Mammary epithelial cell (primary cell): ENCODE measurements at places on chromosomes 12 and 14. TPM values are rescaled to one million over a fixed set of nuclear protein-coding genes. Genes with fewer than 3 reads are reported as not detected.

DNA sequence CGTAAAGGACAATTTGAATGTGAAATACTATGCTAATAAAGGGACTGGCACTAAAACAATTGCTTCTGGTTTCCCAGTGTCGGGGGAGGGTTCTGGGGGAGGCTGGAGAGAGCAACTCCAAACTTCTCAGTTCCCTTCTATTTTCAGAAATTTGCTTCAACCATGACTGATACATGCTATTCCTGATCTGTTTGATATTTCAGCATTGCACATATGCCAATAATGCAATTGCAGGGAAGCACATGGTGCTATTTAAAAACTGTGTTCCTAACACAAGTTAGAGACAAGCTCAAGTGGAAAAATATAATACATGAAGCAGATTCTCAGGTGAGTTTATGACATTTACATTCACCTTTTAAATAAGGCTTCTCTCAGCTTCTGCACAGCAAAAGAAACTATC is 188.9 kb downstream of the RIMBP2 start:
- no peak for DNase-seq

GRCh38 chr12:91109148-91109564 is 2.1 kb downstream of the LUM start:
- peak; percentile 47 for DNase-seq

DNA sequence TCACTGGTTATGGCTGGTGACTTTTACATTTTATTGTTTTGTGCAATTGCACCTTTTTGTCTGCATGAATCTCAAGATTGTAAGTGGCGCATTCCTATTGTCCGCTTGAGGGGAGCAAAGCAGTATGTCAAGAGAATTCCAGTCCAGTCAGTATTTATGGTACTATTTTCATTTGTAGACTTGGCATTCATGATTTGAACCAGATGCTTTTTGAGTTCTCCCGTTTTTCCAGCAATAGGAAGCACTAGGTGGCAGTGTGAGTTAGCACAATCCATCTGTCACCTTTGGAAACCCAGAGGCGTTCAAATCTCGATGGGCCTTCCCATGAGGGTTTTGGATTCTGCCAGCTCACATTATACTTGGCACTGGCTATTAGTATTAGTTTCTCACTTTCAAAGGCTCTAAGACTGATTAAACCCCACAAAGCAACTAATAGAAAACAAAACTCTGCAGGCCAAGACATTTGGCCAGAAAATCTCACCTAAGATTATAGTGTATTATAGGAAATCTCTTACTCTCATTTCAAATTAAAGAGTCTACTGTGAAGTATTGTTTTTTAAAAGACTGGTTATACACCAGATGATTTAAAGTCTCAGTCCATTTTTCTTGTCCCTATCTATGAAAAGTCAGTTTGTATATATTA is 2.2 kb downstream of the DACT1 start:
- DNase-seq: peak; percentile 59

DNA sequence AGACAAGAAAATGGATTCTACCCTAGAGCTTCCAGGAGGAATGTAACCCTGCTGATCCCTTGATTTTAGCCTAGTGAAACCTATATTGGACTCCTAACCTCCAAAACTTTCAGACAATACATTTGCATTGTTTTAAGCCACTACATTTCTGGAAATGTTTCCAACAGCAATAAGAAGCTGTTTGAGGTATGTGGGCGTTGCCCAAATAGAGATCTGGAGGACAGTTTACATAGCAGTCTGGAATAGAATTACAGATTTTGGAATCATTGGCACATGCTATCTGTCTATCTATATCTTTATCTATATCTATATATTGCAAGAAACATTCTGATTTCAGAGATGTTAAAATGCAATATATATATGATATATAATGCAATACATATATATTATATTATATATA is 42.4 kb upstream of the EGLN3 start:
- DNase-seq: no peak

GRCh38 chr14:54797986-54798385 is 104.6 kb downstream of the GCH1 start:
- no peak for DNase-seq

GRCh38 chr12:132178801-132179401 is 34.6 kb downstream of the NOC4L start:
- DNase-seq: no peak

DNA sequence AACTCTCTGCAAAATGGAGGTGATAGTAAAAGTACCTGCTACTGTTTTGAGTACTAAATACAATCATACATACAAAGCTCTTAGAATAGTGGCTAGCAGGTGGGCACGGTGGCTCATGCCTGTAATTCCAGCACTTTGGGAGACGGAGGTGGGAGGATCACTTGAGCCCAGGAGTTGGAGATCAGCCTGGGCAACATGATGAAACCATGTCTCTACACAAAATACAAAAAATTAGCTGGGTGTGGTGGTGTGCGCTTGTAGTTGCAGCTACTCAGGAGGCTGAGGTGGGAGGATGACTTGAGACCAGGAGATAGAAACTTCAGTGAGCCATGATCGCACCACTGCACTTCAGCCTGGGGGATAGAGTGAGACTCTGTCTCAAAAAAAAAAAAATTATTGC is 28.8 kb upstream of the APPL2 start:
- DNase-seq: no peak

- no peak for DNase-seq
Observed at GRCh38 chr14:101737414-101738339, 23.8 kb upstream of the PPP2R5C start.

DNA sequence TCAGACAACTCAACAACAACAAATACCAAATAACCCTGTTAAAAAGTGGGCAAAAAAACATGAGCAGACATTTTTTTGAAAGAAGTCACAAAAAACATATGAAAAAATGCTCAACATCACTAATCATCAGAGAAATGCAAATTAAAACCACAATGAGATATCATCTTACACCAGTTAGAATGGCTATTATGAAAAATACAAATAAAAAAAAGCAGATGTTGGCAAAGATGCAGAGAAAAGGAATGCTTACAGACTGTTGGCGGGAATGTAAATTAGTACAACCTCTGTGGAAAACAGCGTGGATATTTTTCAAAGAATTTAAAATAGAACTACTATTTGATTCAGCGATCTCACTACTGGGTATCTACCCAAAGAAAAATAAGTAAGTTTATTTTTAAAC is 114.0 kb downstream of the SLC38A4 start:
- DNase-seq: no peak

- DNase-seq: no peak
Observed at GRCh38 chr14:22588526-22589095, 413 bp downstream of the DAD1 start.

DNA sequence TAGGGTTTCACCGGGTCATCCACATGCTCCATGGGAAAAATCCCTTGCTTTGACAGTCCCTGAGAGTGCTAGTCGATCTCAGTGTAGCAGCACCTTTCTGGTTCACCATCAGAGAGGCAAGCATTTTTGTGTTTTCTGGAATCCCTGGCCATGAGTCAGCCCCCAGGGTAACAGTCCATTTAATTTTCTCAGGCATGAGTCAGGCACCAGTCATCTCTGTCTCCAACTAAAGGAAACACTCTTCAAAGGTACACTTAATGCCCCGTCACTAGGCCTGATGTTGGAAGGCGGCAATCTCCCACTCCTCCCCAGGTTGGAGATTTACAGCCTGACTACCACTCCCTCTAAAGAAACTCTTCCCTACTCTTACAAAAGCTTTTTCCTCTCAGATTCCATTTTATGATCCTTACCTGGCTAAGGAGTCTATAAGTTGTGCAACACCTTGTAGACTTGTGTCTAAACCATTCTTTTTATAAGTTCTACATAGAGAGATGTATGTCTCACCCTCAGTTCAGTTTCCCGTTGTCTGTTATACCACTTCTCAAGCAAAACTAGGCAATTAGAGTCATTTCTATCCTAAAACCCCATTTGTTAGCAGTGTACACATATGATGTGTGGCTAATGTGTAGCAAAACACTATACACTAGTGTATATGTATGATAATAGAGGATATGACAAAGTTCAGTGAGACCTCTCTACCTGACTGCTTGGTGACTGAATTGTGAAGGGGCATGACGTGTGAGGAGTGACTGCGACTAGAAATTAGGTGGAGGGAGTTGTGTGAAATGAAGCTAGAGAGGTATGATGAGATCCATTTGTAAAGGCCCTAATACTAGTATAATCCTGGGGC is 24.6 kb downstream of the TMEM19 start:
- DNase-seq: peak; percentile 97

- DNase-seq: no peak
Observed at GRCh38 chr14:77883131-77883846, 83.4 kb downstream of the ADCK1 start.

- DNase-seq: no peak
Observed at GRCh38 chr12:104094284-104094683, 30.0 kb downstream of the HCFC2 start.

DNA sequence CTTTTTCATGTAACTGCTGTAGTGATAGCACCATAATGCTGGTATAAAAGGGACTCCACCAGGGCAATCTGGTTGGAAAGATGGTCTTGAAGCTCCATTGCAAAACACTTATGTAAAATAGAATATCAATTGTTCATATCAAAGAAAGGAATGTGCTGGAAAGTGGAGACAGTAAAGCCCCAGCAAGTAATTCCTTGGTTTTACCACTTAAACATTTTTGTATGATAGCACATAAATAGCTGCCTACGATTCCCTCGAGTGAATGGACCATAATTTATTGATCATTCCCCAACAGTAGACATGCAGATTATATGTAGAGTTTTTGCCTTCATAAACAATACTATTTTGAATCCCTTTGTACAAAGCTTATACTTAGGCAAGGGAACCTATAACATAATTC is 275.4 kb downstream of the PAWR start:
- DNase-seq: no peak

DNA sequence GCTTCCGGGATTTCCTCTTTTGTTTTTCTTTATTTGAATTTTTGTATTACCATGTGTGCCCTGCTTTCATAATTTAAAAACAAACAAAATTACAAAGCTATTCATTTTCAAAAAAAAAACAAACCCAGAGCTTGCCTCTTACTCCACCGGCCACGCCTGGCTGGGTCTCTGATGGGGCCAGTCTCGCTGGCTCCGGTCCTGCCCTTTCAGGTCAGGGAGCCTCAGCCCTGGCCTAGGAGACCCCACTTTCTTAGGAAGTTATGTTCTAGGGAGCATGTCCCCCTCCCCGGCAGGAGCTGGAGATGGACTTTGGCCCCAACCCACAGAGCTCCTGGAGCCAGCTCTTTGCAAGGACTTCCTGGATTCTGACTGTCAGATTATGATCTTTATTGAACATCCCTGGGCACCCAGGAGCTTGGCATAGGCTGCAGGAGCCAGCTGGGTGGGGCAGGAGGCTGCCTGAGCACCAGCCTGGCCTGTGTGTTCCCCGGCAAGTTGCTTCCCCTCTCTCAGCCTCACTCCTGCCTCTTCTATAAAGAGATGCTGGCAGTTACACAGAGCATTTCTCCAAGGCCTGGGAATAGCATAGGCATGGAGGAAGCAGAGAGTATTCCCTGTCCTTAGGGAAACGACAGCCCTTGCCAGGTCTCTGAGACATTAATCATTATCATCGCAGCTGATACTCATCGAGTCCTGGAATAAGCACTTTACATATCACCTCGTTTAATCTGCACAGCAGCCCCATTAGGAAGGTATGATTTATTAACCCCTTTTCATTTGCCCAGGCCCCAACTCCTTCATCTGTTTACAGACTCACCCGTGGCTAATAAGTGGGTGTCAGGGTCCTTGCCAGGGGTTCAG is 3.5 kb downstream of the DEGS2 start:
- DNase-seq: no peak

DNA sequence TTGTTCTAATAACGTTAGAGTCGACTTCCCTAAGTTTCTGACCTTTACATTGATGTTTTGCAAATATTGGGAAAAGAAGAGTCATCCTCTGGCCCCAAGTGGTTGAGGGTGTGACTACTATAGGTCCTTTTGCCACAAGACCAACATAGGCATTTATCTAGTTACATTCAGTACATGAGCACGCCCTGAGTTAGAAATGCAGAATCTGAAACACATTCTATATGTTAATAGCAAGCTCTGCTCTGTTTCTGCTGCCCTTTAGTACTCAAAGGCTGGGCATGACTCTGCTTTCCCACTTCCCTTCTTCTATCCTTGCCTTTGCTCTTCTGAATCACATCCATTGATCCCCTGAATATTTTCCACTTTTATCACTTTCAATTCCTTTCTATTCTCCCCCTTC is 115.1 kb upstream of the PTPRB start:
- no peak for DNase-seq

GRCh38 chr12:113302886-113303640 is 31.8 kb downstream of the SLC8B1 start:
- DNase-seq: no peak

DNA sequence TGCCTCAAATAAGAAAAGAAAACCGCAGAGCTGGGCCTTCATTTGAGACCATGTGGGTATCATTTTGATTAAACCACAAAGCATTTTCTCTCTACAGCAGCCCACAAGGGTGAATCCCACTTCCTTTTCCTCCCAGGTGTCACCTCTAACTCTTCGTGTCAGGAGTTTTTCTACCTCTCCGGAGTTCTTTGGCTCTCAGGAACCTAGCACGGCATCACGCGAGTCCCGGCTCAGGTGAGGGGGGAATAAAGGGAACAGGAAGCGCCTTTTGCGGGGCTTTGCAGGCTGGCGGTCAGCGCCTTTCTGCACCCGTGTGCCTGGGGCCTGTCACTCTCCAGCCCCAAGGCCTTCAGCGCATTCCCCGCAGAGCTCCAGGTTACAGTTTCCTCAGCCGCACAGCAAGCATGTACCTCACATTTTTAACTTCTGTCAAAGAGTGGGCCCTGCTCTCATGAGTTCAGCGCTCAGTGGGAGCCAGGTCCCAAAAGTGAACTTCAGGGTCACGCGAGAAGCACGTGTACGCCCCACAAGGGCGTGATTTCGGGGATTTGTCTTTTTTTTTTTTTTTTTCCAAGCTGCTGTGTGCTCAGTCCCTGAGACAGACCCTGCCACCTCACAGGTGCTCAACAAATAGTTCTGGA is 740 bp upstream of the PRPF40B start:
- peak; percentile 48 for DNase-seq

DNA sequence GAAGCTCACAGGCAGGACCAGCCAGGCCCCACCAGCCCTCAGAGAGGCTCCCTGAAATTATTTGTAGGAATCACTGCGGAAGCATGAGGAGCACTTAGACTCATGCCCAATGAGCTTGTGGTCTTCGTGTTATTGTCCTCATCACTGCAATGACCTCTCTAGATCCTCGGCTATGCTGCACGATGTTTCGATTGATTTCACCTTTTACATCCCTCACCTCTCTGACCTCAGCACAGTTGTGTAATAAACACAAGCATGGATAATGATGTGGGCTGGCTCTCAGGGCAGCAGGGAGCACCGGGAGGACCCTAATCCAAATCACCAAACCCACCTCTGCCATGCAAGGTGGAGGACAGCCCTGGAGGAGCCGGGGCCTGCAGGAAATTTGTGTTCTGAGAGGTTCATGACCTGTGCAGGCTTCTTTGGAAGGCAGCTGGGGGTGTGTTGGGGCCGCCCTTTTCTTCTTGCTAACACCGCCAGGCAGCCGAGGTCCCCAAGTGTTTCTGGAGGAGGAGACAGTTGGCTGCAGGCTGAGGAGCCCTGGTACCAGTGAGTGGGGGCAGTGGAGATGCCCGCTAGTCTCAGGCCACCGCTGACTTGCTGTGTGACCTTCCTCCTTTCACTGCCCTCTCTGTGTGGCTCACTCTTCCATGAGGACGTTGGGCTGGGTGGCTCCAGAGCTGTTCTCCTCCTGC is 29.5 kb upstream of the EML1 start:
- no peak for DNase-seq

DNAJC22 gene
- 0.11 and 0.14 TPM in 2 replicates for total RNA-seq

CELA1 gene
- total RNA-seq: not detected in 2 replicates

LRRC10 gene
- not detected in 2 replicates for total RNA-seq

HHIPL1 gene
- total RNA-seq: 0.38 and 0.59 TPM in 2 replicates

SLC5A8 gene
- not detected for total RNA-seq

RTL1 gene
- total RNA-seq: not detected in 2 replicates

CLEC6A gene
- not detected for total RNA-seq

GYS2 gene
- total RNA-seq: not detected in 2 replicates

JAG2 gene
- 43.6 and 75.2 TPM in 2 replicates for total RNA-seq

ANKS1B gene
- total RNA-seq: 1.3 TPM
